ENCODE measurements at places on chromosomes 5 and 9.

DNA sequence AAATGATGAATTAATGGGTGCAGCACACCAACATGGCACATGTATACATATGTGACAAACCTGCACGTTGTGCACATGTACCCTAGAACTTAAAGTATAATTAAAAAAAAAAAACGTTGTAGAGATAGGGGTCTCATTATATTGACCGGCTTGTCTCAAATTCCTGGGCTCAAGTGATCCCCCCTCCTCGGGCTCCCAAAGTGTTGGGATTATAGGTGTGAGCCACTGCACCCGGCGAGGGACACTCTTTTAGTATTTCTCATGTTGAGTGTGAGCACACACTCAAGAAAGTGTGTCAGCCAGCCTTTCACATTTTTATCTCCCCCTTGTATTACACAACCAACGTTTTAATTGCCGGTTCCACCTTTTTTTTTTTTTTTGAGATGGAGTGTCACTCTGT, 87.7 kb upstream of the SPIN1 start:
- DNase-seq = no peak

DNA sequence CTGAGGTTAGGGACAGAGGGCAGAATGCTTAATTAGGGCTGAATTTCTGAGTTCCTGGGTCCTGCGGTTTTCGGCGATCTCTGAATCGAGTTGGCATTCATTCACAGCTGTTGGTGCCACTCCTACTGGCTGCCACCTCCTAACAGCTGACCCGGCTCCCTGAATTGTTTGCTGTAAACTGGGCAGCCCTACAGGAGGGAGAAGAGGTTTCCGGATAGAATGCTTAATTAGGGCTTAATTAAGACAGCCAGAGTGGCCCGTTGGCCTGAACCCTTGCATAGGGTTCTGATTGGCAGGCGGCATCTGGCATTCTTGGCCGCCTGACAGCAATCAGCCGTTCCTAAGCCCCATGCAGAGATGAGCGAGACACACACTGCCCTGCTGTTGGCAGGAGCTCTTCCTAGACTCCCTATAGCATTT, 25.7 kb downstream of the FRMPD1 start:
- DNase-seq = peak; percentile 18

GRCh38 chr5:123701511-123702200, 189.7 kb downstream of the CSNK1G3 start:
- no peak for DNase-seq

- DNase-seq = no peak
Measured at GRCh38 chr5:89187883-89188465, 305.0 kb upstream of the MEF2C start.

GRCh38 chr5:4020400-4020799, 424.8 kb downstream of the IRX1 start:
- DNase-seq = no peak

GRCh38 chr9:94528886-94529285, 26.0 kb upstream of the PCAT7 start:
- DNase-seq = no peak

DNA sequence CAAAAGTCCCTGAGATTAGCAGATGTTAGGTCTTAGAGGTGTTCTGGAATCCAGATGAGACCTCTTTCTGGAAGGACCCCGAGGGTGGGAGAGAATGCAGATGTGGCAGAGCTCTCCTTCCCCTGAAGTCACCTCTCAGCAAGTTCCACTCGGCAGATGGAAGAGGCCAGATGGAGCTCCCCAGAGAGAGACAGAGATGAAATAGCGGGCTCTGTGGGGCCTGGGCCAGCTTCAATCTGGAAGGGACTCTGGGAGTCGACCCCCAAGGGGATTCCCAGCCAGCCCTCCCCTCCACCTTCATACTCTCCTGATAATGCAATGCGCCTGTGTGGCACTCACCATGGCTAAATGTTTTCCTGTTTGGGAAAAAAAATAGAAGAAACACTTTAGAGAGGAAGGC, 60.2 kb downstream of the WNK2 start:
- DNase-seq = no peak

GRCh38 chr9:841371-842209, at the start of gene DMRT1:
TSS of gene DMRT1 (plus strand) at chr9:841697. CDS start at chr9:841839, 142 bp downstream.
- DNase-seq = no peak

- peak; percentile 78 for DNase-seq
Measured at GRCh38 chr9:137411645-137412380, 11.1 kb downstream of the EXD3 start.

- no peak for DNase-seq
Measured at GRCh38 chr9:89676281-89676680, 71.5 kb downstream of the GADD45G start.

GRCh38 chr5:14054965-14055963, 87.9 kb upstream of the TRIO start:
- peak; percentile 55 for DNase-seq

DNA sequence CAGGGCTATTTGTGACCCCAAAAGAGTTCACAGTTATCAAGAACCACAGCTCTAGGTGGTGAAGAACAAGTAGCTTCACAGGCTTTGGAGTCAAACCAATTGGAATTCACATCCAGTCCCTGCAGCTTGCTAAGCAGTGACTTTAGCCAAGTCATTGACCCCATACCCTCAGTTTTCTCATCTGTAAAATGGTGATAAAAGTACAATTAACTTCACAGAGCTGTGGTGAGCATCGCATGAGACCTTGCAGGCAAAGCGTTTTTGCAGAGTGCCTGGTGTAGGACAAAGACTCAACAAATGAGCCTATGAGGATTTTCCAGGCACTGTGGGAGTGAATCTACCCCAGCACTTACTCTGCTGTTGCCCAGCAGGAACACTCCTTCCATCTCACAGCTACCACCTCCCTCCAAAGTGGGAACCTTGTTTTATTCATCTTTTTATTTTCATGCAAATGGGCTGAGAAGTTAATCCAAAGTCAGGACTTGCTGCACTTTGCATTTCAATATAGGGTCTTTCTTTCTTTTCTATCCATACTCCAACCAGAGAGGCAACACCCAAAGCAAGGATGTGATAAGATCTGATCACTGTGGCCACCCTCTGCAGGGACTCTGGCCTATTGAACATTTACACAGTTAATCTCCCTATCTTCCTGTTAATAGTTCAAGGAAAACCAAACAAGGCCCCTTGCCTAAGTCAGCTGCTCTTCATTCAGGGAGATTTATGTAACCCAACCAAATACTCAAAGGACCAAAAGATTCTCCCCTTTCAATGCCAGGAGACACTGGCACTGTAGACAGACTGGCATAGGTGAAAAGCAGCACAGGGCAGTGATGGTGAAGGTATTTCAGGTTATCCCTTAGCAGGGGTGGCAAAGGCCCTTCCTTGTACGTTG, 41.9 kb downstream of the ABCA1 start:
- no peak for DNase-seq

DNA sequence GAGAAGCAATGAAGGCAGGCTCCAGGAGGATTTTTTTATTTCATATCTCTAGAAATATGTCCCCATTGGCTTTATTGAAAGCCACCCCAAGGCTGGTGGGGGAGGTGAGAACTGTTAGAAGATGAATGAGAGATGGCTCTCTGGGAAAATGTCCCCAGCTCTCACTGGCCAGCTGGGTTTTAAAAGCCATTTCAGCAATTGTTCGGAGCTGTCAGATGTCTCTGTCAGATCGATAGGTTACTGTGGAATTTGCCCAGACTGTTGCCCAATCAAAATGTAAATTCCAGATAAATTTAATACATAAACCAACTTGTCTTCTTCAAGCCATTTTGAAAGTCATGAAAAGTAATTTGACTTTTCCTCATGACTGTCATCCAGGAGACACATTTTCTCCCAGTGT, 67.0 kb upstream of the BRINP1 start:
- DNase-seq = no peak

DNA sequence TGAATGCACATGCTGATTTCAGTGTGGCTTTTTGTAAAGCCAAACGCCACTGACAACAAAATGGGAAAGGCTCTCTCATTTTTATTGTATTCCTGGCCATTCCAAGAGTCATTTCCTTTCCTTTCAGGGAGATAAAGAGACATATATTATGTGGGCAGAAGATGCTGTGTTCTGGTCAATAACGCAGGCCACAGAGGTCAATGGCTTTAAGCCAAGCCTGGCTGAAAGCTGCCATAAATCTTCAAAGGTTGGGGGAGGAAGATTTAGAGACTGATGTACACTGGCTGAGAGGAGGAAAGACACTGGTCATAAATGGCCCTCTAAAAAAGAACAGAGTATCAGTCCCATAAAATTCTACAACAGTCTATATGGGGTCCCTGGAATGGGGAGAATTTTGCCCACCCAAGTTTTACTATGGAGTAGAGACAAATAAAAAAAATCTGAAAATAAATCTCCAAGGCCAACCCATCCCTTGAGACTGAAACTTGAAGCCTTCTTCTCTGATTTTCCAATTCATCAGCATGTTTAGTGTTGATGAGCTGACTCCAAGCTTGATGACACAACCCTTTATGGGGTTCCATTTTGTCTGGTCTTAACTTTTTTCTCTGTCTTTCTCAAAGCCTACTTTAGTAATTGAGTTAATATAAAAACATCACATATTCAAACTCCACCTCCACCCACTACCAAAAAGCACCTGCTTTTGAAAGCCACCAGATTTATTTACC, 152.1 kb upstream of the SLC24A2 start:
- DNase-seq = no peak

GRCh38 chr9:137365552-137366444, 57.2 kb downstream of the EXD3 start:
- no peak for DNase-seq

DNA sequence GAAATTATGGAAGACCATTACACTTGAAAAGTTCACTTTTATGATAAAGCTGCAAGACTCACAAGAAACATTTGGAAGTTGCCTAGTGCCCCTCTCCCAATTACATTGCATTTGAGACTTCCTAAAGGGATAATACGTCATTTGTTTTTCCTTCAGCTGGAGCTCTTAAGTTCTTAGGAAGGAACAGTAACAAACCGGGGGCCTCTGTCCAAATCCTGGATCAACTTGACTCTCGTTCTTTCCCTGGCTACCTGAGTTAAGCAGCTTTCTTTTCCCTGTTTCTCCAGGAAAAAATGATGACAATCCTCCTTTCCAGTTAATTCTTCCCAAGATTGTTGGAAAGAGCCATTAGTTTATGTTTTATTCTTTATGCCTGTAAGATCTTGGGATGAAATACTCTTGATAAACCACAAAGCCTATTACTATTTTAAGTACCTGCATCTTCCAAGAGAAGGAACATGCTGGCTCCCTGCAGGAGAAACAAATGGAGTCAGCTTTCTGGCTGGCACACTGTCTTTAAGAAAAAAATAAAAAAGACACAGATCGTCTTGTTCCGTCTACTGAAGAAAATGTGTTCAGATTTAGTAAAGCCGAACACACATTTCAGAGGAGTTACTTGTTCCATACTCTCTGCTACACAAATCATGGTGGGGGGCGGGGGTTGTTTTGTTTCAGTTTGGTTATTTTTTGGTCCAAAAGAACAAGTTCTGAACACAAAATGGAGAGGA, 297.9 kb downstream of the EFNA5 start:
- DNase-seq = no peak

DNA sequence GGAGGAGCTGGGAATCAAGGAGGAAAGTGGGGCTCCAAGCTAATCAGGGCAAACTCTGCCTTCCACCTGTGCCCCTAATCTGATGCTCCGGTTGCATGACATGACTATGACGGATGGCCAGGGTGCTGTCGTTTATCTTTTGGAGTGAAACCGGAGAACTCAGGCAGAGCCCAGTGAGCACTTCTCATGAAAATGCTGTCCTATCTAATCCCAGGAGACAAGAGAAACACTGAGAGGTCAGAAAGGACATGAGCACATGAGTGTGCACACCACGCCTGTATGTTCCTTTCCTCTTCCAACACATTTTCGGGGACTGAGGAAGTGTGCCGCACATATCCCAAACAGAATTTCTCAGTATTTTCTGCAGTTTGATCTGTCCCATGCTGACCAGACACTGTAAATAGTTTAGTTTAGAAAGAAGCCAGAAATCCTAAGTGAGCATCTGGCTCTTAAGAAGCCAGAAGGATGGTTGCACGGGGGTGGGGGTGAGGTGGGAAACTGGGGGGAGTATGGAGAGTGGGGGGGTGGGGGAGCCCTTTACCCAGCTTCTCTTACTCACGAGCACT, 217.1 kb downstream of the TSSK1B start:
- DNase-seq = no peak

DNA sequence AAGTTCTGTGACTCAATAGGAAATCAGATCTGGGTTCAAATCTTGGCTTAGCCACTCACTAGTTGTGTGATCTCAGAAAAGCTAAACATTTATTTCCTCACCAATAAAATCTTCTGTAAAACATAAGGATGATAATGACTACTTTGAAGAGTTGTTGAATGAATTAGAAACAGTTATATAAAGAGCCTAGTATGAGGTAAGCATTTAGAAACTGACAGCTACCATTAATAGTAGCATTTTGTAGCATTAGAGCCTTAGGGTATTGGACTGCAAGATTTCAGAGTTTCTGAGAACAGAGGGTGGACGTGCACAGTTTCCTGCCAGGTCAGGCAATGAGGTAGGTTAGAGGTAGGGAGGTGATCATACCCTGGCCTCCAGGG, 293.2 kb downstream of the CWC27 start:
- no peak for DNase-seq

DNA sequence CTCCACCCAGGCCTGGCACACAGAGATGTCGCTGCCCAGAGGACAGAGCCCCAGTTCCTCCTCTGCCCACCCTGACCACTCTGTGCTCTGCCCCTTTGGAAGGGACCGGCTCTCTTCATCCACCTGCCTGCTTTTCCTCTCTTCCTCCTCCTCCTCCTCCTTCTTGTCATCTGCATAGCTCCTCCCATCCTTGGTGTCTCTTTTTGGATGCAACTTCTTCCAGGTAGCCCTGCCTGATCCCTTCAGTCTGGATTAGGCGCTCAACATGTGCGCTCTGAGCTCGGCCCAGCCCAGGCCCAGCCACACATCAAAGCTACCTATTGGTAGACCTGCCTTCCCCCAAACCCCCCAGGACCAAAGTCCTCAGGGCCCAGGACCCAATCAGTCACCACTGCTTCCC, 52.6 kb upstream of the RXRA start:
- no peak for DNase-seq

GRCh38 chr5:167949435-167949834, 342.0 kb upstream of the WWC1 start:
- no peak for DNase-seq

DNA sequence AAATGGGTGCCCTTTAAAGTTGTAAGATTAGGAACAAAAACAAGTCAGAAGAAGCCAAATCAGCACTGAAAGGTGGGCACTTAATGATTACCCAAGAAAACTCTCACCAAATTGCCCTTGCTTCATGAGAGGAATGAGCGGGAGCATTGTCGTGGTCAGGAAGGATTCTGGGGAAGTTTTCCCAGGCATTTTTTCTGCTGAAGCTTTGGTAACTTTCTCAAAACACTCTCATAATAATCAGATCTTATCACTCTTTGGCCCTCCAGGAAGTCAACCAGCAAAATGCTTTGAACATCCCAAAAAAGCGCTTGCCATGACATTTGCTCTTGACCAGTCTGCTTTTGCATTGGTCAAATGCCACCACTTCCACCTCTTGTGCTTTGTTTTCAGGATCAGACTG, 10.4 kb upstream of the PCDHGC3 start:
- no peak for DNase-seq

GRCh38 chr9:123322273-123323195, 33.5 kb upstream of the CRB2 start:
- DNase-seq = no peak

GRCh38 chr5:65914641-65915196, 11.7 kb upstream of the ERBIN start:
- no peak for DNase-seq

GRCh38 chr9:80285326-80285725, 713.6 kb downstream of the TLE4 start:
- peak; percentile 3 for DNase-seq

All from AG08395 (cell line).